ENCODE measurements at places on chromosomes 13 and 19.

DNA sequence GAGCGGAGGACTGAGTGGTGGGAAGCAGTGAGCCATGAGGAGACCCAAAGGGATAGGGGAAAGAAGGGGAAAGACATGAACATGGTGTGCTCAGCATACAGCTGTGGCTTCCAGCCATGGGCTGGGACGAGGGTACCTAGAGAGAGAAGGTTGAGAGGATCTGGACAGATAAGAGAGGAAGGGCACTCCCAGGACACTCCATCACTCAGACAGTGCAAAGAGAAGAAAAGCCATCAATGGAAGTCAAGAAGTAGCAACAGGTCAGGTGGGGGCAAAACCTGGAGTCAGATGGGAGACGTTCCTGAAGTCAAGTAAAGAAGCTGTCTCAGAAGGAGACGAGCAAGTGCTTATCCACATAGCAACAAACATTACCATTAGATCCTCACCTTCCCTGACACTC, 40.2 kb upstream of the UBAC2 start:
- DNase-seq: no peak

DNA sequence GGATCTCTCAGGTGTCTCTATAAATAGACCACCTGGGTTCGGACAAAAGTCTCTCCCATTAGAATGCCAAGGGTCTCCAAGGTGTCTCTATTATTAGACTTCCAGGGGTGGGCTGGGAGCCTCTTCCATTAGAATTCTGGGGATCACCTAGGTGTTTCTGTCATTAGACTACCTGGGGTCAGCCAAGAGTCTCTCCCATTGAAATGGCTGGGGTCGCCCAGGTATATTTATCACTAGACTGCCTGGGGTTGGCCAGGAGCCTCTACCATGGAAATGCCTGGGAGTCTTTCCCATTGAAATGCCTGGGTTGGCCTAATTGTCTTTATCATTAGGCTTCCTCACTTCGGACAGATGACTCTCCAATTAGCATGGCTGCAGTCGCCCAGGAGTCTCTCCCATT, 1565.5 kb downstream of the UQCRFS1 start:
- DNase-seq: no peak

GRCh38 chr13:101714195-101714594, 261.7 kb downstream of the ITGBL1 start:
- DNase-seq: no peak

DNA sequence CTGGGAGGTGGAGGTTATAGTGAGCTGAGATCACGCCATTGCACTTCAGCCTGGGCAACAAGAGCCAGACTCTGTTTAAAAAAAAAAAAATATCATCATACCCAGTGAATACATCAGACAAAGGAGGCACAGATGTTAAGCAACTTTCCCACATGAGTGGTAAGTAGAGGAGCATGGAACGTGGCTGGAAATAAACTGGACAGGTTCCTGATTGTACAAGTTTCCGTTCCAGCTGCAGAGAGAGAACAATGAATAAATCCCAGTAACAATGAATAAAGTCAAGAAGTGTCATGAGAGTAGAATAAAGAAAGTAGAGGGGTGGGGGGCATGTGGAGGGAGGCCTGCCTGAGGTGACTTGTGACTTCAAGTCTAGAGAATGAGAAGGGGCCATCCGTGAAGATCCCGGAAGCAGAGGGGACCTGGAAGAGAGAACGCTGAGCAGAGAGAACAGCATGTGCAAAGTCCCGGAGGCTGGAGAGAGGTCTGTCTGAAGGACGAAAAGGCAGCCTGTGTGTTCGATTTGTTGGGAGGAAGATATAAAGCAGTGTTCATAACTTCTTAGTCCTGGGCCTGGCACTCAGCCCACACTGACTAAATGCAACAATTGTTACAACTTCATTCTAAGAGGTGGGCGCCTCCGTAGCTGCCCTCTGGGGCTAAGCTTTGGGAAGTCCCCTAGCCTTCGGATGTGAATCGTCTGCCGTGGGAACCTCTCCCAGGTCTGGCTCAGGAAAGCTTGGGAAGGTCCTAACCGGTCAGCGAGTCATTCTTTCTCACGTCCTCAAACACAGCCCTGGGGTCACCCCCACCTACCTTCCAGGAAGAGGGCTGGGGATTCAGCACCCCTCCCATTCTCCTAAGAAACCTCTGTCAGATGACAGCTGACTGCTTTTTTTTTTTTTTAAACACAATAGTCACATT, 15.3 kb upstream of the ARHGEF18 start:
- DNase-seq: no peak

DNA sequence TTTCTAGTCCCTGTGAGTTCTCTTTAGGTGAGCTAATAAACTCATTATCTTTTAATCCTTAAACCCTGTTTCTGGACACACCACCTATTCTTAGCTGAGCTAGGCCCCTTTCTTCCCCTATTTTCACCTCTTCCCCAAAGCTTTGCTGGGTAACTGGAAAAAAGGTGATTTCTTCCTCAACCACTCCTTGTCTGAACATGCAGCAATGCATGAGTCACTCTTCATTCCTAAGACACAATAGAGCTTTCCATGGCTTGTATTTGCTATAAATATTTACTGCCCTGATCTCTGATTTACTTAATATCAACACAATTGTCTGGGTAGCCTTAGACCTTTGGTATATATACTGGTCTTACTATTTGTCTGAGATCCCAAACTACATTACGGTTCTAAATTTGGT, 370.9 kb downstream of the KLF5 start:
- DNase-seq: no peak

DNA sequence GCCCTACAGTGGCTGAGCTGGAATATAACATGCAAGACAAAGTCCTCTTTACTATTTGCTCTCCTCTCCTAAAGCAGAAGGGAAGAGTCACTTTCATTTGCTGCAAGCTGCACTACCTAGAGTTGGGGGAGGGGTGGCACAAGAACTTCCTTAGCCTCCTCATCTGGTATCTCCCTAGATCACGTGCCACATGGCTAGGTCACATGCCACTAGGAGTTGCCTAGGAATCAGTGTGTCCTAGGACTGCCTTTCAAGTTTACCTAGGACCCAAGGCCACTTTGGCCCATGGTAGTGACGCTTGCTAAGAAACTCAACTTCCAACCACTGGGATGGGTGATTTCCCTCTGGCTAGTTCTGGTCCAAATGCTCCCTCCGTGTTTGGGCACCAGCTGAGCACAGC, 625.2 kb downstream of the DIAPH3 start:
- DNase-seq: no peak

- DNase-seq: no peak
These were observed 398.9 kb upstream of the ZNF507 start for GRCh38 chr19:31946491-31946890.

DNA sequence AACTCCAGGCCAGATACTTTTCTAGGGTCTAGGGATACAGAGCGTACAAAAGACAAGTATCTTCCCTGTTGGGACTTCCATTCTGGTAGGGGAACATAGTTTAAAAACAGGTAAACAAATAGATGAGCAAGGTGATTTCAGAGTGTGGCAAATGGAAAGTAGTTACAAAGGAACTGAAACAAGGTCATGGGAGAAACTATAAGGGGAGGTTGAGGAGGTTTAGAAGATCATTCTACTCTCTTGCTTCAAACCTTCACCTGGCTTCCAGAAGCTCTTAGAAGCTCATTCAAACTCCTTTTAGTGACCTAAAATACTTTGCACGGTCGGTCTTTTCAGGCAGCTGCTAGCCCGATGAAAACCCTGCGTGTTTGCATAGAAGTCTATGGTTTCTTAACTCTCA, 9.1 kb downstream of the FFAR2 start:
- DNase-seq: no peak

All from bone marrow (tissue), 2 donors.